ENCODE measurements at places on chromosomes 16 and 17.

GRCh38 chr17:5780476-5780875, 196.2 kb upstream of the NLRP1 start:
- no peak for DNase-seq

DNA sequence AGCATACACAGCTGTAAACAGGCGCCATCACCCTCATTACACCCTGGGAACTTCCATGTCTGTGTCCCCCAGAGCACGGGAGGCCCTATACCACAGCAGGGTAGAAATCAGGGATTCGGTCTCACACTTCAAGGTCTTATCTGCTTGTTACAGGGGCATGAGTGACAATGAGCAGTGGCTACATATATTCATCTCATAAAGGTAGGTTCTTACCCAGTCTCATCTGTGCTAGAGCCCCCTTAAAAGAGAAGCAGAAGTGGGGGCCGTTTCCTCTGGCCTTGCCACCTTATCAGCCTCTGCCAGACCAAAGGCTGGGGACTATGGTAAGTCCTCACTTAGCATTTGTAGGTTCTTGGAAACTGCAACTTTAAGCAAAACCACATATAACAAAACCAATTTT, 46.5 kb downstream of the IRX5 start:
- DNase-seq: no peak

GRCh38 chr16:12449795-12450194, 353.9 kb downstream of the CPPED1 start:
- DNase-seq: no peak

DNA sequence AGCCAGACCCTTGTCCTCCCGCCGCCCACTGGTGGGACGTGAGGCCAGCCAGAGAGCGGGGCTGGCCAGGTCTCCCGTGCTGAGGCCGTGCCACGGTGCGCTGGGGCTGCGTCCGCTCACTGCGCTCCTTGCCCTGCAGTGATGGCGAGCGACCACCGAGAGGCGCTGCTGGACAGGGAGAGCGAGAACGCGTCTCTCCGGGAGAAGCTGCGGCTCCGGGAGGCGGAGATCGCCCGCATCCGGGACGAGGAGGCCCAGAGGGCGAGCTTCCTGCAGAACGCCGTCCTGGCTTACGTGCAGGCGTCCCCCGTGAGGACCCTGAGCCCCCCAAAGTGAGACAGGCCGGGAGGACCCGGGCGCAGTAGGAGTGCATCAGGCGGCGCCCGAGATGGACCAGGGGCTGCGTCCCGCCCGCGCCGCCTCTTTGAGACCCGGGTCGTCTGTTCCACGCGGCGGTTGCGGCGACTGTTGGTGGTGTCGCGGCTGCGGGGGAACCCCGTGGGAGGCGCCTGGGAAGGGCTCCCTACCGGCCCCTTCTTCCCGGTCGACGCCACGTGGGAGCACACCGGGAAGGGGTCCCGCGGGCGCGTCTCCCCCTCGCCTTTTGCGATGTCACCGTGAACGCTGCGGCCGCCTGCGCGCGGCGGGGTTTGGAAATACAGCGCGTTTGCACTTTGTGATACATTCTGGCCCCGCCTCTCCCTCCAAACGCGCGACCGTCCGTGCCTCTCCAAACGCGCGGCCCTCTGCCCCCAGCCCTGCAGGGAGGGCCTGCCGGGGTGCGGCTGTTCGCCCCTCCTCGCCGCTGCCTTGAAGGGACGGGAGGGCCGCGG, 792 bp upstream of the RAC3 start:
- DNase-seq: peak; percentile 78

DNA sequence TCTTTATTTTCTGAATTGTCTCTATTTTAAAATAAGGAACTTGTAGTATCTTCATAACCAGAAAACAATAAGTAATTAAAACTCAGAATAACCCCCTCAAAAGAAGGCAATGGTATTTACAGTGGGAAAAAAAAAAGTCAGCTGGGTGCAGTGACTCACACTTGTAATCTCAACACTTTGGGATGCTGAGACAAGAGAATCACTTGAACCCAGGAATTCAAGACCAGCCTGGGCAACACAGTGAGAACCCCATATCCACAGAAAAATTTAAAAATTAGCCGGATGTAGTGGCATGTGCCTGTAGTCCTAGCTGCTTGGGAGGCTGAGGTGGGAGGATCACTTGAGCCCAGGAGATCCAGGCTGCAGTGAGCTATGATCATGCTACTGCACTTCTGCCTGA, 33.5 kb downstream of the ADAM11 start:
- DNase-seq: no peak

GRCh38 chr17:33209671-33210070, 83.4 kb downstream of the ASIC2 start:
- DNase-seq: no peak

GRCh38 chr17:27512511-27513346, 56.5 kb downstream of the KSR1 start:
- DNase-seq: no peak

GRCh38 chr17:32928586-32929535, 908 bp downstream of the TMEM98 start:
- DNase-seq: no peak

GRCh38 chr16:12729448-12729847, 74.2 kb downstream of the CPPED1 start:
- no peak for DNase-seq

DNA sequence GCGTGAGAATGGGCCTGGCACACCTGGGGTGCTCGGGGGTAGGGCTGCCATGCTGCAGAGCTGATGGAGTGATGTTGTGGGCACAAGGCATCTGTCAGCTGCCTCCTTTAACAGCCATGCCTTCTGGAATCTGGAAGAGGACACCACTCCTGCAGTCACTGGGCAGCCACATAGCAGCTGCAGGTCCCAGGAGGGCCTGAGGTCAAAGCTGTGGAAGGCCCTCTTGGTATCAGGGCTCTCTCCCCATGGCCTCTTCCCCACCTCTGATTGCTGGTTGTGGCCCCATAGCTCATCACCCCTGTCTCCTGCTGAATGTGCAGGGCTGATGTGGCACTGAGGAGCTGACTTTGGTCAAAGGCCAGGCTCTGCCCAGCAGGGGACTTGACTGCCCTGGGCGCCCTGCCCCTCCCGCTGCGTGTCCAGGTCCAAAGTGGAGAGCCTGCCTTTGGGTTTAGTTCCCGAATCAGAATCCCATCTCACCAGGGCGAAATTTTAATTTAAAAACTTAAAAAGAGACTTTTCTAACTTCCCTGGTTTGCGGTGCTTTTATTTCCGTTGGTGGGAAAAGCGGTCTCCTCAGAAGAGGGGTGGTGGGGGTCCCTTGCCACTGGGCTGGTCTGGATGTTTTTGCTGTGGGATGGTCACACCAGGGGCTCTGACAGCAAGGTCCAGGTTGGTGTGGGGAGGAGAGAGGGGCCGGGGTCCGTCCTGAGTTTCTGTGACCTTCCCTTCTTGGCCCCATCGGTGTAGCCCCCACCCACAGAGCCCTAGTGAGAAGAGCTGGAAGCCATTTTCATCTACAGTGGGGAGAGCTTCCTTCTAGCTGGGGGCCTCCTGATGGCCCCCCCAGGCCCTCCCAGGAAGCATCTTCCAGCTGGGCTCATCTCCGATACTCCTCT, 5.9 kb downstream of the UBALD2 start:
- DNase-seq: peak; percentile 77

DNA sequence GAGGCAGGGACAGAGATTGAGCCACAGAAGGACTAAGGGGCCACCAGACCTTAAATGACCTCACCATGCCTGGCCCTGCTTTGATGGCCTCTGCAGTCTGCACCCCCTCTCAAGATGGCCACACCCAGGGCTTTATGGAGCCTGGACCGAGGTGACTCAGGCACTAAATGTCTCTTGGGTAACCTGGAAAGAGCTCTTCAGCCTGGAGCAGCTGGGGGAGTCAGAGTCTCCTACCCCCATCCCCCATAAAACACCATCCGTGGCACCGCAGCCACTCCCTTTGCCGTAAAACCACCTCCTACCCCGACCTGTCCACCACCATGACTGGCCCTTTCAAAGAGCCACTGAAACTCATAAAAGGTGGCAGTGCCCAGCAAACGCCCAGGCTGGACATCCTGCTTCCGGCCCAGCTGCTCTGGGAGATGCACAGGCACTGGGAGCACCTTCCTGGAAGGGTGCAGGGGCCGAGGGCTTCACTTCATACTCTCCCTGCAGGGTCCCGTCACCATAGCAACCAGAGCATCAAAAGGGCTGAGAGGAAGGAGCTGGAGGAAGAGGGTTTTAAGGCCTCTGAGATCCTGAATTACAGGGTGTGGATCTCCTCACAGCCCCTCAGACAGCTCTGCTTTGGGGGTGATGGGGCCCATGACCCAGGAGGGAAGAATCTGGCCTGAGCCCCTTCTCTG, 22.3 kb downstream of the FOXN1 start:
- peak; percentile 26 for DNase-seq

GRCh38 chr17:69733171-69734012, 318.9 kb downstream of the MAP2K6 start:
- no peak for DNase-seq

GRCh38 chr17:78369791-78370381, 8.6 kb upstream of the PGS1 start:
- DNase-seq: no peak

- no peak for DNase-seq
Measured at GRCh38 chr17:69856946-69857345, 218.1 kb upstream of the KCNJ16 start.

GRCh38 chr16:81715358-81716196, 63.5 kb upstream of the PLCG2 start:
- DNase-seq: peak; percentile 56

DNA sequence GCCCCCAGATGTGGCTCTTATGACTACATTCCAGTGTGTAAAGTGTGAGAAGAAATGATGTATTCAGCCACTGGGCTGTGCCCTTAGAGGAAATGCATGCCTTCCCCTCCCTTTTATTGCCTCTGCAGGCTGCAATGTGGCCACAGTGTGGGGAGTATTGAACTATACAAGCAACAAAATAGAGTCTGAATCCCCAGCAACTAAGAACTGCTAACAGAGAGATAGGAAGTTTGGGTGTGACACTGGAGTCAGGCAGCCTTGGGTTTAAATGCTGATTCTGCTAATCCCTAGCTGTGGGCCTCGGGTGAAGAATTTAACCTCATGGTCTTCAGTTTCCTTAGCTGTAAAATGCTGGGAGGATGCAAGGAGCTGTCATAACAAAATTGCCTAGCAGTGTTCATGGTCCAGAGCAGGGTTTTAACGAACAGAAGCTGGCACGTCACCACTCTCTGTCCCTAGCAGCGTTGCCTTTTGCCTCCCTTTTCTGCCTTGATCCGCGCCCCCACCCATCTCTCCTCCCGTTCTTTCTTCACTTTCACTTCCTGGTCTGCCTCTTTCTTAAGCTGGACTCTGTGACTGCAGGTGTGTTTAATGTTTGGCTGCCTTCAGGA, 50.3 kb downstream of the KPNA2 start:
- peak; percentile 85 for DNase-seq

GRCh38 chr17:81891303-81891552, 158 bp downstream of the ALYREF start:
- DNase-seq: no peak

DNA sequence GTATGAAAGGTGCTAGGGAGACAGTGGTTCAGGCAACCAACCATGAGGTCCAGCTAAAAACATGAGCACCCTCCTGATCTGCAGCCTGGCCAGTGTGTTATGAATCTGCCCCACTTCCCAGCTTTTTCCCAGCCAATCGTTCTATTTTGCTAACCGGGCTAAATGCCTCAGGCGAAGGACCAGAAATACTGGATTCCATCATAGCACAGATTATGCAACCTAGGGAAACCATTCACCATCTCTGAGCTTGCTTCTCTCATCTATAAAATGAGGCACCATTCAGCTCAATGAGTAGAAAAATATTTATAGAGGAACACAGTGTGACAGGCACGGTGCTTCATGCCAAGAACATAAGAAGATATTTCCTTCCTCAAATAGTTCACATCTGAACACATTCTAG, 45.2 kb upstream of the NUDT7 start:
- no peak for DNase-seq

DNA sequence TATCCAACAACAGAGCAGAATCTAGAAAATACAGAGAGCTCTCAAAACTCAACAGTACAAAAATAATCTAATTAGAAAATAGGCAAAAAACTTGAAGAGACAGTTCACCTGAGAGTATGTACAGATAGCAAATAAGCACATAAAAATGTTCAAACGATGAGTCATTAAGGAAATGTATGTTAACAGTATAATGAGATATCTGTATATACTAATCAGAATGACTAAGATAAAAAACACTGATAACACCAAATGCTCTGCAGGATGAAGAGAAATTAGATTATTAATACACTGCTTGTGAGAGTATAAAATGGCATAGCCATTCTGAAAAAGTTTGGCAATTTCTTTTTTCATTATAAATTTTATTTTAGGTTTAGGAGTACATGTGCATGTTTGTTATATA, 1307.6 kb upstream of the GOT2 start:
- DNase-seq: no peak

DNA sequence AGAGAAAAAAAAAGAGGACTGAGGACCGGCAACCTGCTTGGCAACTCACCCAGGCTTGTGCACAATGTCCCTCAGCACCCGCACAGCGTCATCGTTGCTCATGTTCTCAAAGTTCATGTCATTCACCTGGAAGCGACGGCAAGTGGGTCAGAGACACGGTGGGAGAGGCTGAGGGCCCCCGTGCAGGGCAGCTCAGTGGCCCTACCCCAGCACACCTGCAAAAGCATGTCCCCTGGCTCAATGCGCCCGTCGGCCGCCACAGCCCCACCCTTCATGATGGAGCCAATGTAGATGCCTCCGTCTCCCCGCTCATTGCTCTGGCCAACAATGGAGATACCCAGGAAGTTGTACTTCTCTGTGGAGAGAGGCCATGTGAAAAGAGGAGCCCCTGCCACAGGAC, 5.4 kb downstream of the DVL2 start:
- no peak for DNase-seq

All from small intestine (tissue), 16 donors.